NCI-H2107 (cell line): ENCODE measurements at places on chromosomes 4 and X.

- no peak for DNase-seq
Measured at GRCh38 chr4:37803348-37803973, 23.0 kb upstream of the PGM2 start.

GRCh38 chrX:142891046-142891445 is 134.7 kb upstream of the SPANXN4 start:
- DNase-seq = no peak

GRCh38 chrX:43269201-43269600 is 386.9 kb upstream of the MAOA start:
- DNase-seq = no peak

DNA sequence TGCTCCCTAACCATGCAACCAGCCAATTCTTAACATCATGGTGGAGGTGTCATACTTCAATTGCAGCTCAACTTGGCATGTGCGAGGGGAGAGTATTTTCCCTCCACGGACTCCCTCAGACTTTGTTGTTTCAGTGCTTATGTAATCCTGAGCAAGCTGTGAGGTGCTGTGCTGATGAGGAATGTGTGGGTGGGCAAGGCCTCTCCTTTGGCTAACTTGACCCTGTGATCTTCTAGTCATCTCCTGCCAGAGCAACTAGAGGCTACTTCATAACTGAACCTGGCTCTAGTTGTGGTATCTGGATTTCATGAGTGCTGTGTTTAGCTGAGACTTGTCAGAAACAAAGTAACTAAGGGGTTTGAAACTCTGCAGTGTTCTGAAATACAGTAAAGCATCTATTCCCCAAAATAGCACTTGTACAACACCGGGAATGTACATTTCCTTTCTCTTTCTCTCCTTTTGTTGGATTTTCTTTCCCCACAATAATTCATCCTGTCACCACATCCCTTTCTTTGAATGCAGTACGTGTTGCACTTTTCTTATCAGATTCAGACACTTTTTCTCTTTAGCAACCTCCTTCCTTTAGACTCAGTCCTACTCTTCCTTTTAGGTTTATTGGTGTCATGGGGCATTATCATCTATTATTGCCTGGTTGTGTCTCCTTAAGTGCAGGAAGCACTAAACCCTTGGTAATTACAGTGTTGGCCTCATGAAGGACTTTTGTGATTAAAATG is 415.2 kb upstream of the NR3C2 start:
- DNase-seq = no peak

GRCh38 chr4:149523039-149523438 is 292.6 kb downstream of the IQCM start:
- DNase-seq = no peak

DNA sequence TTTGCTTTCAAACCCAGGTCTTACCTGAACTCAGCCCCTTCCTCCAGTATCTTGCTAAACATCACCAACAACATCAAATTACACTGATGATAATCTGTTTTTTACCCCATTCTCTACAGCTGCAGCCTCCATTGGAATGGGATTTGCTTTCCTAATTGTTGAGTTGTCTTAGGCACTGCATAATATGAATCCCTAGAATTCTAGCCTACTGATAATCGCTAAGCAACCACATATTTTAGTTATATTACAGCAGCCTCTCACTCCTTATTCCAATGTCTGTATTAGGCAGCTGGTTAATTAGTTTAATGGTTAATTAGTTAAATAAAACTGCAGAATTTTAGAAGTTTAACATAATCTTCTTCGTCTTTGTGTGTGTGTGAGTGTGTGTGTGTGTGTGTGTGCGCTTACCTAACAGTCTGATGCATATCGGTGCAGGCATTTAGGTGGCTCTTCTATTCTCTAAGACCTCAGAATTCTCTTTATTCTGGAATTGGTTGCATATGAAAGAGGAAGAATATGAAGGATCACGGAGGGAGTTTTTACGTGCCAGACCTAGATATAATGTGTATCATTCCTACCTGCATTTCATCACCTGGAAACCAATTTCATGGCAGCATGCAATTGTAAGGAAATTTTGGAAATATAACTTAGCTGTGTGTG is 5.3 kb upstream of the COMMD8 start:
- DNase-seq = no peak

GRCh38 chrX:13778916-13779315 is 38.0 kb downstream of the GPM6B start:
- DNase-seq = no peak

- DNase-seq = no peak
Measured at GRCh38 chrX:136778916-136779315, 1.8 kb downstream of the ARHGEF6 start.

DNA sequence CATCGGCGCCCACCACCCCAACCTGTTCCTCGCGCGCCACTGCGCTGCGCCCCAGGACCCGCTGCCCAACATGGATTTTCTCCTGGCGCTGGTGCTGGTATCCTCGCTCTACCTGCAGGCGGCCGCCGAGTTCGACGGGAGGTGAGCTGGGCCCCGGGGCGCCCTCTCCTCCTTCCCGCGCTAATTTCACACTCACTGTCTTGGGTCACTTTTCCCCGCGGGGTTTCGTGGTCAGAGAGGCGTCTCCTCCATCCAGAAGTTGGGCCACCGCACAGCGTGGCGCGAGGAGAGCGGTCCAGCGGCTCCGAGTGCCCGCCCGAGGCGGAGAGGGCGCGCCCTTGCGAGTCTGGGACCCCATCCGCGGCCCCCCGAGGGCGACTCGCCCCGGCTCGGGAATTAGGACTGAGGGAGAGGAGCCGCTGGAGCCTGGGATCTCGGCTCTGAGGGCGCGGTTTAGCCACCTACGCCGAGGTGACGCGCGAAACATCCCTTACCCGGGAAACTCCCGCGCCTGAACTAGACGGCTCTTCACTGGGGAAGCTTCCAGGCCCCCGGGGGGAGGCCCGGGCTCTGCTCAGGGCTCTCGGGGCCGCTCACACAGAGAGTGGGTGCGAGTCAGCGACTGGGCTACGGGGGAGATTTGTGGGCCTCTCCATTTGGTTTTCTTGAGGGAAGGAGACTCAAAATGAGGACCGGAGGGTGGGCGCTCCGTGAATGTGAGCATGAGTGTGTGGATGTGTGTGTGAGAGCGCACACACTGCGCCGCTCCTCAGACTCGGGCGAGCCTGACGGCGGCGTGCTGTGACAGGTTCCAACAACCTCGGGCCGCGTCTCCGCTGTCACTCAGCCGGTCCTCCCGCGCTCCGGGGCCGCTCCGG is 551 bp downstream of the NPNT start:
- DNase-seq = no peak

- DNase-seq = no peak
Measured at GRCh38 chr4:174626342-174627008, 104.2 kb upstream of the HPGD start.

DNA sequence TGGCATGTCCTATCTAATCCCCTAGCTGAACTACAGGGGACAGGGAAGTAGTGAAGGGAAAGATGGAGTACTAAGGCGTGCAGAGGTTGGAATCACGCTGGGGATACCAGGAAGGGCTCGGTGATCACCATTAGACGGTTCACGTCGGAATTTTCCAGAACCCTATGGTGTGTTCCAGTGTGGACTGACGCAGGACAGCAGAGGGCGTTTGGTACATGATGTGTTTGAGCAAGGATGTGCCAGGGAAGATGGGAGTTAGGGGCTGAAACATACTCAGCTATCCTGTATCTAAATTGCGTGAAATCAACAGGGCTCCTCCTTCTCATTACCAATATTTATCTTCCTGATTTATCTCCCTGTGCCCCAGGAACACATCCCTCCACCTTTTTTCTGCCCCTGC is 33.7 kb downstream of the PRPS2 start:
- no peak for DNase-seq

- no peak for DNase-seq
Measured at GRCh38 chr4:66091786-66092185, 421.5 kb upstream of the EPHA5 start.

DNA sequence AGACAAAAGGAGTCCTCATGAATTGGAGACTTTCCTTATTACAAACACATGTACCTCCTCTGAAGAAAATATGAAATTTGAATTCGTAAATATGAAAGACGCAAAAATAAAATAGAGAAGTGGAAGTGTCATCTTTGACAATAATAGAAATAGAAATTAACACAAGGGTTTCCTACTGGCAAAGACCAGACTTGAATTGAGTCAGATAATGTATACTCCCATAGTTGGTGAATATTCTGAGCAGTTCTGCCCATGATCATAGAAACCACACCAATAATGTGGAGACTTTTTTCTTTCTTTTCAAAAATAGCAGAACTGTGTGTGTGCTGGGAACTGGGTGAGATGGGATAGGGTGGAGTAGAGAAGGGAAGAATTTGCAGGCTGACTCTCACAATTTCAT is 277.7 kb upstream of the TET2 start:
- DNase-seq = no peak

DNA sequence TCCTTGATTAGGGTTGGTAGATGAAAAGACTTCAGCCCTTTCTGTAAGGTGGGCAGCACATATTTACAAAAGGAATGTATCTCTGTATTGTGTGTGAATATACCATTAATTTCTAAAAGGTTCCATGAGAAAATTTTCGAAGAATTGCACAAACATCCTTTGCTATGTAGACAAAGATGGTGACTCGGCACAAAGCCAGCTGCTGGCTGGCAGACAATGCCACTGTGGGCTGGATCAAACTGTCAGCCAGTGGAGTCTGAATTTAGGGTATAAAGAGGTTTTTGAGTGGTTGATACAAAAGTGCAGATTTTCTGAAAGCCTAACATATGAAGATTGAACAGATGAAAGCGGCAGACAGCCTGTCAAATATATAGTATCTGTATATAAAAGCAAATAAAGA is 5.6 kb upstream of the TXK start:
- DNase-seq = no peak

GRCh38 chrX:3711331-3711917 is 2.0 kb downstream of the PRKX start:
- no peak for DNase-seq

- DNase-seq = no peak
Measured at GRCh38 chr4:43842594-43842993, 606.0 kb downstream of the KCTD8 start.

GRCh38 chrX:45497290-45497689 is 296.6 kb upstream of the DIPK2B start:
- no peak for DNase-seq

- DNase-seq = peak; percentile 9
Measured at GRCh38 chrX:69158166-69158980, 6.9 kb downstream of the PJA1 start.

GRCh38 chr4:74317616-74318246 is 9.5 kb downstream of the EPGN start:
- no peak for DNase-seq

DNA sequence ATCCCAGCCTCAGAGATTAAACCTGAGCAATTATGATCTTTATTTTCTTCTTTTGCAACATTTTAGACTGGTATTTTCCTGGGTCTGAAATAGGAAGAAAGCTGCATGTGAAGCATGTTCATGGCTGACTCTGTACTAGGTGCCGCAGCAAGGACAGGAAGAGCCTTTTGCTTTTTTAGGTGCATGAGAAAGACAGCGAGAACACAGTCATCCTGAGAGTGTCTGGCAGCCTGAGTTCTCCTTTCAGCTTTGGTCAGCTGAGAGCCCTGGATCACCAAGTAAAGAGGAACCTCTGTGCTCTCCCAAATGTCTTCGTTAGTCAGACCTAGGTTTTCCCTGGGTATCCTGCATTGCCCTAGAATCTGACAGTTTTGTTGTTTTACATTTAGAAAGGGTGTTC is 29.8 kb downstream of the FAM149A start:
- no peak for DNase-seq
